Stimulated activated CD4-positive, alpha-beta T cell treated with anti-CD3 and anti-CD28 coated beads, Interleukin-1b, Interleukin-23, amount 100 ng/mL, for 1 hour (primary cell): ENCODE measurements at places on chromosomes 4 and X.

GRCh38 chr4:3462790-3463415, at the start of gene DOK7:
DOK7 (plus strand) TSS chr4:3463306; CDS start chr4:3463376, 70 bp downstream.
- DNase-seq = no peak

DNA sequence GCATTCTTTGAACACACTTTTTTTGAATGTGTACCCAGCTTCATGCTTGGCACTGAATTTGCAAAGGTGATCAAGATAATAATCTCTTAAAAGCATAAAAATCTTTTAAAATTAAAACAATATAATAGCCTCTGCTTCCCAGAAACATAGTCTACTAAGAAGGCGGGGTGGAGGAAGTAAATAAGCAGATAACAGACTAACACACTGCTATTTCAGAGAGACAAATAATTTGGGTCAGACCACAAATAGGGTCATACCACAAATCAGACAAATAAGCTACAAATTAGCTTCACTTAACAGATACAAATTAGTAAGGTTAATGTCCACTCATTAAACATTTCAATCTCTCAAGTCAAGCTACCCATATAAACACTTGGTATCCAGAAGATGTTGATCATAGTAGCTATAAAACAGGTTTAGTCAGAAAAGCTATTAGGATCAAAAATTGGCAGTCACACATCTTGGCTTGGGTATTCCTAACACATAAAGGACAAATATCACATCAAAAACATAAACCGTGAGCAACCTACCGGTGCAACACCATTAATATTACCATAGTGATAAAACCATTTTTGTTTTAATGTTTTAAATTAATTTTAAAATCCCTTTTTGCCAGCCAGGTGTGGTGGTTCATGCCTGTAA, 47.3 kb downstream of the PPP3CA start:
- no peak for DNase-seq

- no peak for DNase-seq
These were observed 26.0 kb upstream of the VSIG1 start for GRCh38 chrX:108018656-108019381.

- no peak for DNase-seq
These were observed 137.2 kb upstream of the HS3ST1 start for GRCh38 chr4:11565899-11566298.

DNA sequence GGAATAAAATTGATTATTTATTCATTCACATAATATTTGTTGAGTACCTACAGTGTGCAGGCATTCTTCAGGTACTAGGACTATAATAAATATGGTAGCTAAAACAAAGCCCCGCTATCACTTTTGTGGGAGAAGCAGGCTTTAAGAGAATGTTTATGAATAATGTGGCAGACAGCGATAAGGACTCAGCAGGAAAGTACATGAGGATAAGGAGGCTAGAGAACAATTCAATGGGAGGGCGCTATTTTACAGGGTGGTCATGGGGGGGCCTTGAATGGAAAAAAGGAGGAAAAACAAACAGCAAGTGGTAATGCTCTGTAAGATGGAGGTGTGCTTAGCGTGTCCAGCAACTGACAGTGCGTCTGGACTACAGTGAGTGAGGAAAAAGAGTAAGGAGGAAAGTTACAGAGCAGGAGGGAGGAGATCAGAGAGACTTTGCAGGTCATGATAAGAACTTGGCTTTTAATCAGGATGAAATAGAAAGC, 264.2 kb upstream of the ETNPPL start:
- no peak for DNase-seq

GRCh38 chr4:128847082-128847724, 37.7 kb downstream of the JADE1 start:
- no peak for DNase-seq

- DNase-seq = no peak
These were observed 151.6 kb downstream of the FBXO8 start for GRCh38 chr4:174131901-174132300.

DNA sequence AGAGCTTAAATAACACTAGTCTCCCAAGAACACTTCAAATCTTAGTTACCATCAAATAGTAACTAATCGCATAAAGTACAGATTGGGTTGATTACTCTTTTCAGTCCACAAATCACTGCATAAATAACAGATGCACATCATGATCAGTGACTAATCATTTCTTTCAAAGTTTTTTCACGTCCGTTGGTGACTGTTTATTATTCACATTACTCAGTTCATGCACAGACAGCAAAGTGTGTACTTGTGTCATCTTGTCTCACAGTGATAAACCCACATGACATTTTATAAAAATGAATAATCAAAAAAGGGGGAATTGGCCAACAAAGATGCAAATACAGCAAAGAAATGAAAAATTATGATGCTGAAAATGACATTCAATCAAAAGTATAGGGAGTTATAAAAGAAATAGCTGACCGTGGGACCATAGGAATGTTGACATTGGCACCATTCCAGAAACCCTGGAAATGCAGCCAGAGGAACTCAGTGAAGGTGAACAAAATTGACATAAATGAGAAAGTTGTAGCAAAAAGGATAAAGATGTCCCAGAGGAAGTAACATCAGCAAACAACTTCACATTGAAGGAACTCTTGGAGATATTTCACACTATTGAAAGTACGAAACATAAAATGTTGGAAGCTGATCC, 161.5 kb downstream of the SOX3 start:
- DNase-seq = no peak

GRCh38 chrX:54447461-54447860, 7.3 kb downstream of the TSR2 start:
- DNase-seq = no peak

- no peak for DNase-seq
These were observed 28.6 kb downstream of the NYX start for GRCh38 chrX:41475591-41476241.

DNA sequence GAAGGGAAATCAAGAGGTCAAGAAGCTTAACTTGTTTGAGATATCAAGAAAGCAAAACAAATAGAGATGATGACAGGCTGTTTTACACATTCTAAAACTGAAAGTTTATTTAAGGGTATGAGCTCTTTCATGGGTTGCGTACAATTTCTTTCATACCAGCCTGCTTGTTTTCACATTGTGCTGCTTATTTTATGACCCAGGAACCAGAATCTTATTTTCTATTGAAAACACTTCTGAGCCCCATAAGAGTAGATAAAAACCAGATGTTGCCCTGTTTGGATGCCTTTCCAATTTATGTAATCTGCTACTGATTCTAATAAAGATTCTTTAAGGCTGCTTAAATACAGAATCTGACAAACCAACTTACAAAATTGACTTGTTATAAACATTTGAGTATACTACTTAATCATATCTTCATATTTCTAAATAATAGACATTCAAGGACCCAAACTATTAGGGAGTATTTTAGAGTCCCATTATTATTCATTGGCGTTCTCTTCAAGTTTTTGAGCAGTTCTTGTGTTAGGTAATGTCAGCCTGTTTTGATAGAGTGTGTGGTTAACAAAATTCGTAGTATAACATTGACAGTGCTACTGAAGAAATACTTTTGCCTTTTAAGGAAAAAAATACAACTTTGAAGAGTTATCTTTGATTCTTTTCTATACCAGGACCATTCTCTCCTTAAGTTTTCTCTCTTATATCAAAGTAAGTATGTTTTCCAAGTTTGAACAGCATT, 74.4 kb downstream of the PDLIM5 start:
- no peak for DNase-seq

DNA sequence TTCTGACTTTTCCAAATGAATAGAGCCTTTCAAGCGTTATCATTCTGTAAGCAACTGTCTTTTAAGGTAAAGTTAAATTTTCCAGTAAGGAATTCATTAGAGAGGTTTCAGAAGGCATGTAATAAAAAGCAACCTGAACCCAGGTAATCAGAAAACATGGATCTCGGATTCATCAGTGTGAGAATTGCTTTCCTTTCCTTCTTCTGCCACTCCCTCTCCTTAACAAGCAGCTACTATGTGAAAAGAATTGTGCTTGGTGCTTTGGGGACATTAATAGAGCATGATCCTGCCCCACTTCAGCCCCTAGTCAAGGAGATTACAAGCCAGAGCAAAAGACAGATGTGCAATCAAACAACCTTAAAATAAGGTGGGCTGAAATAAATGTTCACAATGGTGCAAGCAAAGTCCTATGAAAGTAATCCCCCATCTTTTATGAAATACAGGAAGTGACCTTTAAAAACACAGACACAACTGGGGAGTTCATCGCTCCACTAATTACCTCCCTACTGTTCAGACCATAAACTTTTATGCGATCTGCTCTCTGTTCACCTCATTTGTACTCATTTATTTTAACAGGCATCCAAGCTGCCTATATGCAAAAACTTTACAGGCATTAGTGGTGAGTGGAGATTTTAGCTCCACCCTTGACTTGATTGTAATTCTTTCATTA, 122.9 kb upstream of the RASGEF1B start:
- DNase-seq = no peak

- no peak for DNase-seq
These were observed 28.1 kb upstream of the JAKMIP1 start for GRCh38 chr4:6228158-6229067.

DNA sequence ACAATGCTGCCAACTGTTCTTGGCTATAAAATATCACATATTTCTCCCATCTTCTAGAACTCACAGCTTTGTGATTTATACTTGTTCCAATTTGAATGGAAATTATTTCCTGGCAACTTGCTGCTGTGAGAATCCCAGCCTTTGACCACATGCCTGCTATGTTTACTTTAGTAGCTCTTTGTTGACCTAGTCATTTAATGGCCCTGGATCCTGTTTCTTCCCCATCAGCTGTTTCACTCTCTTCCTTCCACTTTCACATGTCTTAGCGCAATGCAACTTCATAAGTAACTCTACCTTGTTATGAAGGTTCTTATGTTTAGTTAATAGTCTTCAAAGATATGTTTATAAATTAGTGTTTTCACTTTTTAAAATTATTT, 1973.6 kb upstream of the AGA start:
- no peak for DNase-seq

DNA sequence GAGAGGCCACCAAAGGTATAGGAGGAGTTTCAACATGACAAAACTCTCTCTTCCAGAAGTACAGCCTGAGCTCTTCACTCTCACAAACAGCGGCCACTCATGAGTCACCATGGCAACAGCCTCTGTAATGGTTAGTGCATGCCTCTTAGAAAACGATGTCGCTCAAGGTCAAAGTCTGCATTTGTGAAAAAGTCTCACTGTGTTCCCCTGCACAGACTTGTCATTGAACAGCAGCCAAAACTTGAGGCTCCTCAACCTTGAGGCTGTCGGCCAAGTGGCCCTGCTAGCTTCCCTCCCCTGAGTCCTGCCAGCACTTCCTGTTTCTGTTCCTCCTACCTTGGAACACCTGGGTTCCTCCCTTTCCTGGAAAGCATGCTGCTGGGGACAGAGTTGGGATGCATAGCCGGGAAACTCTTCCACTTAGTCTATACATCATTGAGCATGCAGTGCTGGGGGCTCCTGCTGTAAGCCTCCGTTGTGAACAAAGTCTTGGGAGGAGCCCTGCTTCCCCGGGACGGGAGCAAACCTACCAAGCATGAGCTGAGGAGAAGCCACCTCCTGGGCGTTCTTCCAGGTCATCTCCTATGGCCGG, 66.6 kb downstream of the ING2 start:
- DNase-seq = no peak

DNA sequence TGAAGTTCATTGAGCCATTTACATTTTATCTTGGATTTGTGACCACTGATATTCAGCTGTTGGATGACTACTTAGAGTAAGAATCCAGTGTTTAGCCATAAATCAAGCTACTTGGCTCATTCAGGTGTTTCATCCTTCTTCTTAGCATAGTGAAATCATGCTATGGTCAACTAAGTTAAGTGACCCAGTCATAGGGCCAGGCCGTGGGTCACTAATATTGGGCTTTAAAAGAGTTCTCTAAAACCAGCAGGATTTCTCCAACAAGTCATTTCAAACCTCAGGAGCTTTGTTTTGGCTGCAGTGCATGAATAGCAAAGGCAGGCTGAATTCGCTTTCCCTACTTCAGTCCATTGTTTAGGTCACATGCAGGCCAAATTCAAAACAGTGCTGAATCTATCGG, 181.0 kb downstream of the MAML3 start:
- no peak for DNase-seq

DNA sequence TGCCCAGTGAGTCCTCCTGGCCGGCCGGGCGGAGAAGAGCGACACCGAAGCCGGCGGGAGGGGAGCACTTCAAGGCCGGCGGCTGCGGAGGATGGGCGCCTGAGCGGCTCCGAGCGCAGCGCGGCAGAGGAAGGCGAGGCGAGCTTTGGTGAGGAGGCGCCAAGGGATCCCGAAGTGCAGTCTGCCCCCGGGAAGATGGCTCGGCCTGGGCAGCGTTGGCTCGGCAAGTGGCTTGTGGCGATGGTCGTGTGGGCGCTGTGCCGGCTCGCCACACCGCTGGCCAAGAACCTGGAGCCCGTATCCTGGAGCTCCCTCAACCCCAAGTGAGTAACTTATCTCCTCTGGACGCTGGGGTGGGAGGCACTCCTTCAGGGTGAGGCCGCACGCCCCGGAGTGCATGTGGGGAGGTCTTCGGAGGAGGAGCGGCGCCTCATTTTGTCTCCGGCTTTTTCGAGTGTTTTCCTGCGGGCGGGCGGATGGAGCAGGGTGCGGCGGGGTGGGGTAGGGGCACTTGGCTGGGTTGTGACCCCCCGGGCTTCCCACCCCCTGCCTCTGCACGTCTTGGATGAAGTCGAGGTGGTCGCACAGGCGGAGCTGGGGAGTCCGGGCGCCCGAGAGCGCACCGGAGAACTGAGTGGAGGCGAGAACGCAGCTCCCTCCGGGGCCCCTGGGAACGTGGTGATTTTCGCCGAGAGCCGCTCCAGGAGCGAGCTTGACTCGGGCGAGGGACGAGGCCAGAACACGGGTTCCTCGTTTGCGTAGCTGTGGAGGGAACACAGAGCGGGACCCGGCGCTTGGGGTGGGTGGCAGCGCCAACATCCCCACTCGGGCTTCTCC, 979 bp downstream of the EFNB1 start:
- DNase-seq = no peak

- no peak for DNase-seq
These were observed 345.8 kb upstream of the PPARGC1A start for GRCh38 chr4:24235618-24236017.

DNA sequence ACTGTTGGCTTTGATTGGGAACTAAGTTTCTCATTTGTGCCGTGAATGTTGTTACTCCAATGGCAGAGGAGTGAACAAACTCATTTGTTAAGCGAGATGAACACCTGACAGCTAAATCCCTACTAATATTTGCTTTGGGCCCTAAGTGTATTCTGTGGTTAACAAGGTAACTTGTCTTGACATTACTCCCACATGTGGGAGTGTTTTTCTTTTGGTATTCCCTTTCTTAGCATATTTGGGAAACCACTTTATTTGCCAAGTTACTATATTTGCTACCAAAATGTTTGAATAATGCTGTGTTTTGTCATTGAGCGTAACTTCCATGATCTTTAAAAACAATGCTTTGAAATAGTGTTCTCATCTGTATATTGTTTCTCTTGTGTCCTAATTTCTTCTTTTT, 82.5 kb downstream of the ARHGAP10 start:
- DNase-seq = no peak

DNA sequence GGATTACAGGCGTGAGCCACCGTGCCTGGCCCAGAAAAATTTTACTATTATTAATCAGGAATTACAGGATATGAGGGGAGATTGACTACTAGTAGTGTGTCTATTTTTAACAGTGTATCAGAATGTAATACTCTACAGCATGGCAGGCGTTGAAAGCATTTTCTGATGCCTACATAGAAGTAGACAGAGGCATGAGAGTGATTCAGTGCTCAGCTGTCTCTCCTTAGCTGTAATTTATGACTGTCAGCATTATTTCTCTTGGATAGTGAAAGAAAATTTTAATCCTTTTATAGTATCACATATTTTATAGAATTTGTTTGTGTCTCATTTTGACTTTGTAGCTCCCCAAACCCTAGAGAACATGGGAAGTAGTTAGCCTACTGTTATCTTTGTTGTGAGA, 20.7 kb downstream of the ARHGAP24 start:
- no peak for DNase-seq
